Astrocyte of the cerebellum (primary cell): ENCODE measurements at places on chromosomes 7 and 10.

GRCh38 chr10:86354761-86355540 lies 11.6 kb downstream of the GRID1 start:
- no peak for DNase-seq

- no peak for DNase-seq
Observed at GRCh38 chr7:128410451-128410753, 620 bp upstream of the IMPDH1 start.

DNA sequence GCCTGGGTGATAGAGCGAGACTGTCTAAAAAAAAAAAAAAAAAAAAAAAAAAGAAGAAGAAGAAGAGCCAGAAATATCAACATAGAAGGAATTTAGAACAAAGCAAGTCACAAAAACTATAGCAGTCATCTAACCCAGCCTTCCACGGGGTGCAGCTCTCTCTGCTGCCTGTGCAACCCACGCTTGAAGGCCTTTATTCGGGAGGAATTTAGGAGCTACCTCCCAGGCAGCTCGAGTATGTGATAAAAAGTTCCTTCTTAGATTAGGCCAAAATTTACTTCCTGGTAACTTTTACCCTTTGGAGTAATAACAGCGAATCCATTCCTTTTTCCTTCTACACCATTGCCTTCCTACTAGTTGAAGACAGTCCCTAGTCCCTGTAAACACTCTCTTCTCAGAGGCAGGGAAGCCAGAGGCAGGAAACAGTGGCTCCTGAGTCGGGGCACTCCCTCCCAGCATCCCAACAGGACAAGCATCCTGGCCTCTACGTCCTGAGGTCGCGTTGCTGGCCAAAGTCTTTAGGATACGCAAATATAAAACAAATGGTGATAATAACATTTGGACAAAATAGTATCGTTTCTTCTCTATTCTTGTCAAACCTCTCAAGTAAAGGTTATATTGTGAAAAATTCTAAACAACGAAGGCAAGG lies 109.3 kb upstream of the KMT2C start:
- no peak for DNase-seq

DNA sequence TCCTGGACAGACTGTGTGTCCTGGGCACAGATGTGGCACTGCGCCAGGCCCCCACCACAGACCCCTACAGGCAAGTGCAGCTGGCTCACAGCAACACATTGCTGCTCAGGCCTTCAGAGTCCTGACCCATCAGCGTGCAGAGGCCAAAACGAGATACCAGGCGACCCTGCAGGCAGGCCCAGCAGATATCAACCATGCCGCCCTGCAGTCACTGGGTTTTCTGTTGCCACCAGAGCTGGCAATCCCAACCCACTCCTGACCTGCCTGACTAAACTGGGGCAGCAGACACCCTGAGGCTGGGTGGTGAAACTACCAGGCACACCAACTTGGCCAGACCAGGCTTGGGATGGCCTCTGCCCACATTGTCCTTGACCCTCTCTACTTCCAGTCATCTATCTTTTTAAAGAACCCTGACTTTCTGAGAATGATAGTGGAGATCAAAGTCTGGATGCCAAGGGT lies 20.3 kb downstream of the ZCCHC24 start:
- no peak for DNase-seq

DNA sequence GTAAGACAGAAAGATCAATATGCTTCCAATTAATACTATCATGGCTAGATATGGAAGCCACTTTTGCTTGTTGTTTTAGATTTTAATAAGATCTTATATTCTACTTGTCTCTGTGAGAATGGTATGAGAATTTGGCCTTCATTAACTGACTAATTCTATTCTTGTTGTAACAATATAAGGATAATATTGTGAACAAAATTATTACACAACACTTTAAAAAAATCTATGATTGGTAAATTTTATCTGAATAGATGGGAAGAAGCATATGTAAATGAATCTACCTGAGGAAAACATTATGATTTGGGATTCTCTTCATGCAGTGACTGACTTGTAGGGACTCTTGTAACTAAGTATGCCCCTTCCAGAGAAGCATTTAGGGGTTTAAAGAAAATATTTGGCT lies 308.9 kb upstream of the KCND2 start:
- no peak for DNase-seq

- DNase-seq, result peak; percentile 12
Observed at GRCh38 chr7:107179326-107180164, 10.7 kb downstream of the HBP1 start.

GRCh38 chr7:11605749-11606148 lies 226.2 kb downstream of the THSD7A start:
- DNase-seq, result no peak

DNA sequence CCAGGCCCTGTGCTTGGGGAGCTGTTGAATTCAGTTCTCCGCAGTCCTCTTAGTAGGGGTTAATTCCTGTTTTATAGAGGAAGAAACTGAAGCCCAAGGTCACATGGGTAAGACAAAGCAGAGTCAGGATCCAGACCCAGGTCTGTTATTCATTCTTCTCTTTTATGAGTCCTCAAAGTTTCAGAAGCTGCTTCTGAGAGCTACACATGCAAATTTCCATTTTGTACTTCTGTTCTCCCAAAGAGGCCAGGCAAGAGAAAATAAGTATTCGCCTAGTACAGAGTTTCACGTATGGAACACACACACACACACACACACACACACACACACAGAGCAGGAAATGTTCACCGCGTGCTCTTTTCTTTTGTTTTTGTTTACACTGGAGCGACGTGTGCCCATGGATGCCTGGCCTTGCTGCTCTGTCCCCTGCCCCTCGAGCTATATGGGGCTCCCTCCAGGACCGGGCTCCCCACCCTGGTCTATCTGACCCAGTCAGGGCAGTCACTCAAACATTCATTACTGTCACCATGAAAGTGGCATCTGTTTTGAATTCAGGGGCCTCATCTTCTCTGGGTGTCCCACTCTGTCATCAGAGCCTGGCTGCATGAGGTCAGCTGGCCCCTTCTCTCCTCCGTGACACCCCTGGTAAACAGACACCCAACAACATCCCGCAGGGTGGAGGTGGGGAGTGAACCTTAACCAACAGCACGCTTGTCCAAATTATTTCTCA lies 84.4 kb downstream of the TNS3 start:
- DNase-seq, result no peak

DNA sequence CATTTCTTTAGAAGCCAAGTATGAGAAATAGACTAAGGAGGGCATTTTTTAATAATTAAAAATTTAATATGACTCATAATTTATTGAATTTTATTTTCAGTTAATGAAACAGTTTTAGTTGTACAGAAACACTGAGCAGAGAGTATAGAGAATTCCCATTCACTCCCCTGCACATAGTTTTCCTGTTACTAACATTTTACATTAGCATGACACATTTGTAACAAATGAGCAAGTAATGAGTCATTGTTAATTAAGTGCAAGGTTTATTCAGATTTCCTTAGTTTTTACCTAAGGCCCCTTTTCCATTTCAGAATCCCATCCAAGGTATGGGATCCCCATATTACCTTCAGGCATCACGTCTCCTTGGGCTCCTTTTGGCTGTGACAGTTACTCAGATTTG lies 271.5 kb upstream of the FZD8 start:
- no peak for DNase-seq

- no peak for DNase-seq
Observed at GRCh38 chr10:95501203-95502094, 59.7 kb downstream of the SORBS1 start.

GRCh38 chr10:75029857-75030256 lies 81.6 kb upstream of the SAMD8 start:
- no peak for DNase-seq
